Stomach (tissue), 19 donors: ENCODE measurements at places on chromosomes 13 and 19. TPM values are rescaled to one million over a fixed set of nuclear protein-coding genes. Genes with fewer than 3 reads are reported as not detected.

The ARGLU1 gene
- total RNA-seq: 128 TPM

The CFD gene
- total RNA-seq: 36.6 TPM

The RFPL4A gene
- total RNA-seq: 1.7 TPM

- no peaks in the 10 kb centered on the region for H3K36me3 ChIP-seq
- no peak for DNase-seq
- no peak overlapping the region for H3K4me3 ChIP-seq
- no peak overlapping the region for H3K27ac ChIP-seq
These were observed 162.8 kb upstream of the RNF113B start for GRCh38 chr13:98339684-98340425.

GRCh38 chr13:104831831-104832230 lies 1703.6 kb downstream of the EFNB2 start:
- no peaks in the 10 kb centered on the region for H3K27me3 ChIP-seq
- no peak overlapping the region for H3K27ac ChIP-seq
- DNase-seq: no peak
- no peaks in the 10 kb centered on the region for H3K4me1 ChIP-seq
- H3K4me3 ChIP-seq: no peak overlapping the region
- no peaks in the 10 kb centered on the region for H3K36me3 ChIP-seq

The UBE2M gene
- total RNA-seq: 35.3 TPM

DNA sequence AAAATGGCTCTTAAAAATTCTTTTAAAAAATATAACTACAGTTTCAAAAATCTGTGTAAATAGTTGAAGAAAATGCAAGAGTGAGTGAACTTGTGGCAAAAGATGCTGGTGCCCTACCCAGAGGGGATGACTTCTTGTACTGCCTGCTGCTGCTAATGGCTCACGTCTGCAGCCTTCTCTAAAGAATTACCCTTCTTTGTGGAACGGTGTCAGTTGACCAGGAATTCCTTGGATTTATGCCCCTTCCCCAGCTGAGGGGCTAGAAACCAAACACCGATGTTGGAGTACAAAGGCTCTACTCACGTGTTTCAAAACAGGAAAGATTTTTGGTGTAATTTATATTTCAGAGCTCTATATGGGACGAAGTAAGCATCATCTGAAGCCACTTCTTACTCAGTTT lies 1582.8 kb downstream of the OLFM4 start:
- no peaks in the 10 kb centered on the region for H3K36me3 ChIP-seq
- H3K27ac ChIP-seq: no peak overlapping the region
- no peak for DNase-seq
- H3K27me3 ChIP-seq: no peaks in the 10 kb centered on the region
- H3K4me3 ChIP-seq: no peak overlapping the region
- no peaks in the 10 kb centered on the region for H3K4me1 ChIP-seq

The CBARP gene
- total RNA-seq: not detected

The FAM174C gene
- 6.2 TPM for total RNA-seq

The AP1M2 gene
- 61.0 TPM for total RNA-seq

DNA sequence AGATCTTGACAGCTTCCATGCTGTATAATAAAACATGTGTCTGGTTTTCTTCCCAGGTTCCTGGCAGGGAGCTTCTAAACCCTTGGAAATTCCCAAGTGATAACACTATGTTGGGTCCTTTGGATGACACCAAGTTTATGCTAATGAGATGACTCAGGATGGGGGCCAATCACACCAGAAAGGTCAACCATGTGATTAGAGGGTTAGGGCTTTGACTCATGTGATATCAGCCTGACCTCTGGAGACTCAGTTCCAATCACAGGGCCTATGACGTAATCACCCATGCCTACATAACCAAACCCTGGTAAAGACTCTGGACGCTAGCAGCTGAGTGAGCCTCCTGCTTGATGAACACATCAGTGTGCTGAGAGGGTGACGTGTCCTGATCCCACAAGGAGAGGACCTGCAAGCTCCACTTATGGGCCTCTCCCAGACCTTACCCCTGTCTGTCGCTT lies 203.6 kb downstream of the DCLK1 start:
- H3K4me3 ChIP-seq: no peak overlapping the region
- no peak for DNase-seq
- no peaks in the 10 kb centered on the region for H3K27me3 ChIP-seq
- H3K36me3 ChIP-seq: no peaks in the 10 kb centered on the region
- H3K27ac ChIP-seq: peak overlapping the region; percentile 82

DNA sequence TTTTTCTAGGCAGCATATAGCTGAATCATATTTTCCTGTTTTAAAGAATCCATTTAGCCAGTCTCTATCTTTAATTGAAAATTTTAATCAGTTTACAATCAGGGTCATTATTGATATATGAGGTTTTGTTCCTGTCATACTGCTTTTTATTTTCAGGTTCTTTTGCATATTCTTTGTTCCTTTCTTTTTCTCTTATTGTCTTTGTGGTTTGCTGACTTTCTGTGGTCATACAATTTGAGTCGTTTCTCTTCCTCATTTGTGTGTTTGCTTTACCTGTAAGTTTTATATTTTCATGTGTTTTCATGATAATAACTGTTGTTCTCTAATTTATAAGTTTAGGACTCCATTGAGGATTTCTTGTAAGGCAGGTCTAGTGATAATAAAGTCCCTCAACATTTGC lies 812.6 kb downstream of the DACH1 start:
- no peak overlapping the region for H3K4me3 ChIP-seq
- H3K4me1 ChIP-seq: no peaks in the 10 kb centered on the region
- H3K27me3 ChIP-seq: no peaks in the 10 kb centered on the region

The C3 gene
- 75.1 TPM for total RNA-seq

- H3K4me1 ChIP-seq: peaks cover 7% of the 10 kb centered on the region
- H3K4me3 ChIP-seq: no peak overlapping the region
- no peaks in the 10 kb centered on the region for H3K36me3 ChIP-seq
- no peaks in the 10 kb centered on the region for H3K27me3 ChIP-seq
- peak; percentile 44 for DNase-seq
- no peak overlapping the region for H3K27ac ChIP-seq
These were observed 18.2 kb upstream of the RNF113B start for GRCh38 chr13:98195054-98195791.

- H3K27me3 ChIP-seq: no peaks in the 10 kb centered on the region
- H3K27ac ChIP-seq: no peak overlapping the region
These were observed 12.4 kb upstream of the CBLC start for GRCh38 chr19:44765033-44765948.

GRCh38 chr19:5139583-5140325 lies 170.8 kb downstream of the KDM4B start:
- H3K4me1 ChIP-seq: peaks cover 6% of the 10 kb centered on the region
- DNase-seq: no peak
- H3K36me3 ChIP-seq: peaks cover 99% of the 10 kb centered on the region
- H3K4me3 ChIP-seq: no peak overlapping the region
- H3K27me3 ChIP-seq: no peaks in the 10 kb centered on the region

DNA sequence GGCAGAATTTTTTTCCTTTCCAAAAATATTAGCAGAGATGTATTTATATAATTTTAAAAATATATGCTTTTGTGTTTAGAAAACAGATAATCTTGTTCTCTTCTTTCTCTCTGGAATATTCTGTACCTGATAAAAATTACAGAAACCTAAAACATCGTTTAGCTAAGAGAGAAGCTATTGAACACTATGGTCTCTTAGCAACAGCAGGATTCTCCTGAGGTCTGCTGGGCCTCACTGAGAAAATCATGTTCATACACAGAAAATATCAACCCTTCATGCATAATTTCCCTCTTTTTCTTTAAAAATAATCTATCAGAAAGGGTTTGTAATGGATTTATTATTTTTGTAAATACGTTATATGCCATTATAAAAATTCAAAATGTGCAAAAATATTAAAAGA lies 242.2 kb downstream of the DCLK1 start:
- no peak overlapping the region for H3K27ac ChIP-seq
- H3K36me3 ChIP-seq: no peaks in the 10 kb centered on the region
- DNase-seq: no peak
- H3K4me3 ChIP-seq: no peak overlapping the region

GRCh38 chr13:44785401-44785800 lies 203.9 kb downstream of the NUFIP1 start:
- DNase-seq: no peak
- no peaks in the 10 kb centered on the region for H3K36me3 ChIP-seq
- no peak overlapping the region for H3K4me3 ChIP-seq
- no peaks in the 10 kb centered on the region for H3K27me3 ChIP-seq

GRCh38 chr13:47397739-47398138 lies 500.9 kb upstream of the HTR2A start:
- H3K36me3 ChIP-seq: no peaks in the 10 kb centered on the region
- no peak overlapping the region for H3K27ac ChIP-seq
- H3K4me1 ChIP-seq: no peaks in the 10 kb centered on the region
- no peak for DNase-seq
- no peaks in the 10 kb centered on the region for H3K27me3 ChIP-seq

DNA sequence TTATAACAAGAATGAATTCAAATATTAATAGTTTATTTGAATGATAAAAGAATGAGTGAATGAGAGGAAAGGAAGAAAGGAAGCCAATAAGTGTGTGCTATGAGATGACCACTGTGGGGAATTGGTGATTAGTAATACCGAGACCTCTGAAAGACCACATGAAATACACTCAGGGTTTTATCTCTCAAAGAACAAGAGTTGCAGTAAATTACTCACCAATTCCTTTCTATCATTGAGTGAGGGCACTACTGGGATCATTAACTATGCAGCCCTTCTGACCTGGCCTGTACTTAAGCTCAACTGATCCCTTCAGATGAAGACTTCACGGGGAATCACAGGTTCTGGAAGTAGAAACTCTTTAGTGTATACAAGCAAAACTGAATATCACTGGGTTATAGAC lies 1636.1 kb downstream of the SLITRK5 start:
- DNase-seq: no peak
- H3K36me3 ChIP-seq: no peaks in the 10 kb centered on the region
- no peak overlapping the region for H3K4me3 ChIP-seq
- H3K4me1 ChIP-seq: peaks cover 10% of the 10 kb centered on the region
- H3K27me3 ChIP-seq: no peaks in the 10 kb centered on the region

The ZNF132 gene
- 3.0 TPM for total RNA-seq

The LRG1 gene
- total RNA-seq: 4.2 TPM

GRCh38 chr19:14114854-14115253 lies 2.7 kb downstream of the PRKACA start:
- DNase-seq: peak; percentile 60
- no peaks in the 10 kb centered on the region for H3K36me3 ChIP-seq
- H3K27me3 ChIP-seq: no peaks in the 10 kb centered on the region

- no peak overlapping the region for H3K4me3 ChIP-seq
- peaks cover 15% of the 10 kb centered on the region for H3K4me1 ChIP-seq
- no peak for DNase-seq
- no peaks in the 10 kb centered on the region for H3K27me3 ChIP-seq
These were observed 14.0 kb downstream of the XRCC1 start for GRCh38 chr19:43561139-43561970.

GRCh38 chr13:84096216-84096615 lies 213.9 kb upstream of the SLITRK1 start:
- no peaks in the 10 kb centered on the region for H3K36me3 ChIP-seq
- H3K27ac ChIP-seq: no peak overlapping the region
- DNase-seq: no peak
- no peaks in the 10 kb centered on the region for H3K27me3 ChIP-seq

GRCh38 chr13:21066946-21067345 lies 5.6 kb upstream of the LATS2 start:
- no peak overlapping the region for H3K4me3 ChIP-seq
- no peaks in the 10 kb centered on the region for H3K36me3 ChIP-seq
- peaks cover 7% of the 10 kb centered on the region for H3K4me1 ChIP-seq
- DNase-seq: no peak

The KLHL1 gene
- total RNA-seq: 0.37 TPM

GRCh38 chr13:97851269-97851668 lies 102.2 kb upstream of the IPO5 start:
- no peaks in the 10 kb centered on the region for H3K27me3 ChIP-seq
- no peaks in the 10 kb centered on the region for H3K36me3 ChIP-seq
- H3K4me1 ChIP-seq: no peaks in the 10 kb centered on the region

DNA sequence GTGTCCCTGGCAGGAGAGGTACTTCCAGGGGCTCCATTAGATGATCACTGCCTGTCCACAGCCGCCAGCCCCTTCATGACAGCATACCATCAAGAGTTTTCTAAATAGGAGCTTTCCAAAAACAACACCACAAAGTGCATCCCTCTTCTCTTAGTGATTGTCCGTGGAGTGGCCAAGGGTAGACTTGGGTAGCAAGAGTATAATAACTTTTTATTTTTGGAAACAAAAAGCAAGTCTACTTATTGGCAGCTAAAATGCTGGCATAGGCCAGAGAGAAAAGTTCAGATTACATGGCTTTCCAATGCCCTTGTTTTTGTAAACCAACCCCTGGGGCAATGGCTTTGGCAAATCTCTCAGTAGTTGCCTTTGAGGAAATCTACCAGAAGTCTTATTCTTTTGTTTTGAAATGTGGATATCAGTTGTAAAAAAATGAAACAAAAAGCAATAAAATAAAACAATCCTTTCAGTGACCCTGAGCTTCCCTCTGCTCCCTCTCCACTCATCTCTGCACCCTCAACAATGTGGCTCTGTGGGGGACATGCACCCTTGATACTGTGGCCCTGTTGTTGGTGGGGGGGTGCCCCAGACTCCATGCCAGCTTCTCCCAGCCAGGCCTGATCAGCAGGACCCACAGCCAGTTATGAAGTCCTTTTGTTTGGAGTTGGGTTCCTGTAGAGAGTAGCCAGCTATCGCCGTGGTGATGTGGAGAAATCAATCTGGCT lies 294.1 kb downstream of the DLEU7 start:
- no peak overlapping the region for H3K27ac ChIP-seq
- no peak overlapping the region for H3K4me3 ChIP-seq
- DNase-seq: no peak
- H3K4me1 ChIP-seq: no peaks in the 10 kb centered on the region
- H3K27me3 ChIP-seq: no peaks in the 10 kb centered on the region

- peaks cover 12% of the 10 kb centered on the region for H3K27me3 ChIP-seq
- H3K4me1 ChIP-seq: peaks cover 23% of the 10 kb centered on the region
- no peaks in the 10 kb centered on the region for H3K36me3 ChIP-seq
- H3K4me3 ChIP-seq: no peak overlapping the region
These were observed 29.4 kb downstream of the CCNE1 start for GRCh38 chr19:29841209-29841558.

DNA sequence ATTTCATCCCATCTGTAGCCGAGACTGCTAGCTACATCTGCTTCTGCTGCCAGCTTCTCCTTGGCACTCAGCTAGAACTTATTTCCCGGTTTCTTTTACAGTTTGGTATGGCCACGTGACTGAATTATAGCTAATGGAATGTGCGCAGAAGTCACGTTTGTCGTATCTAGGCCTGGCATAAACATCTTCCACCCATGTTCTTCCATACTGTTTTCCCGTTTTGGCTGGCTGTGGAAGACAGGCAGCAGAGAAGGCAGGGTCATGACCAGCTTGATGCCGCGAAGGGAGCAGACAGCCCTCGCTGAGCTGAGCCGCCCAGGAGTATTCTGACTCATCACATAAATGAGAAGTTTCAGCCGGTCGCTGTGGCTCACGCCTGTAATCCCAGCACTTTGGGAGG lies 186.7 kb downstream of the RFC3 start:
- no peak for DNase-seq
- no peak overlapping the region for H3K27ac ChIP-seq
- H3K4me3 ChIP-seq: no peak overlapping the region
- no peaks in the 10 kb centered on the region for H3K36me3 ChIP-seq
- peaks cover 8% of the 10 kb centered on the region for H3K4me1 ChIP-seq

DNA sequence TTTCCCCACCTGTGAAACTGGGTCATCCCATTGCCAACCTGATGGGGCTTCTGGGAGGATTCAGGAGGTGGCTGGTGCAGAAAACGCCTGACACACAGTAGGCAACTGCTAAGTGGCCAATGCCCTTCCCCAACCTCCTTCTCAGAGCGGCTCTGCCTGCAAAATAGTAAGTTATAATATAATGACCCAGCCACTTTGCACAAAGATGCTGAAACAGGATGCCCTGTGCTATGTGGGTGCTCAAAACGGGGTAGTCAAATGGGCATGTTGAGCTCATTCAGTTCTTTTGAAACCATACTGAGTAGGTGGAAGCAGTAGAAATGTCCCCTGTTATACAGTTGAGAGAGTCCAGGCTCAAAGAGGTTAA lies 507 bp downstream of the MARCHF2 start:
- H3K36me3 ChIP-seq: no peaks in the 10 kb centered on the region
- H3K27ac ChIP-seq: peak overlapping the region; percentile 79
- H3K4me1 ChIP-seq: peaks cover 29% of the 10 kb centered on the region
- H3K4me3 ChIP-seq: peak overlapping the region; percentile 83
- DNase-seq: no peak
- H3K27me3 ChIP-seq: no peaks in the 10 kb centered on the region
